Neural cell (in vitro differentiated cells): ENCODE measurements at places on chromosomes 1 and 21. TPM values are rescaled to one million over a fixed set of nuclear protein-coding genes. Genes with fewer than 3 reads are reported as not detected.

Gene HES2
- not detected in 2 replicates for polyA plus RNA-seq

Gene DEPDC1
- polyA plus RNA-seq = 0.84 and 2.4 TPM in 2 replicates

Gene CXADR
- 174 and 175 TPM in 2 replicates for polyA plus RNA-seq

Gene C1orf141
- polyA plus RNA-seq = not detected in 2 replicates

Gene TMOD4
- not detected in 2 replicates for polyA plus RNA-seq

Gene HEYL
- polyA plus RNA-seq = not detected in 2 replicates

Gene NUAK2
- polyA plus RNA-seq = 1.4 and 2.9 TPM in 2 replicates

Gene TMIGD3
- not detected in 2 replicates for polyA plus RNA-seq

Gene LCE1D
- polyA plus RNA-seq = not detected in 2 replicates

Gene AXDND1
- polyA plus RNA-seq = 1.1 and 1.6 TPM in 2 replicates

Gene CDK11B
- polyA plus RNA-seq = 9.6 and 13.7 TPM in 2 replicates

Gene BATF3
- polyA plus RNA-seq = 0.82 and 3.0 TPM in 2 replicates

Gene MARK1
- 38.6 and 39.3 TPM in 2 replicates for polyA plus RNA-seq

Gene PDC
- polyA plus RNA-seq = not detected in 2 replicates

Gene GSTM5
- polyA plus RNA-seq = not detected in 2 replicates

Gene CFAP74
- 0.22 TPM in 1 of 2 replicates, not detected in the other for polyA plus RNA-seq

Gene ANGPTL7
- polyA plus RNA-seq = 0.12 TPM in 1 of 2 replicates, not detected in the other

Gene CRYBG2
- polyA plus RNA-seq = 0.18 and 2.5 TPM in 2 replicates

Gene AGT
- not detected in 2 replicates for polyA plus RNA-seq

Gene S100A16
- polyA plus RNA-seq = not detected in 2 replicates

Gene S100A8
- not detected in 2 replicates for polyA plus RNA-seq

Gene MXRA8
- 0.92 and 1.7 TPM in 2 replicates for polyA plus RNA-seq

Gene IGFN1
- not detected in 2 replicates for polyA plus RNA-seq

Gene LEFTY1
- polyA plus RNA-seq = 2.7 and 4.1 TPM in 2 replicates

Gene C1QA
- polyA plus RNA-seq = not detected in 2 replicates

Gene CFHR1
- polyA plus RNA-seq = not detected in 2 replicates

Gene GBP4
- not detected in 2 replicates for polyA plus RNA-seq

Gene ACTL8
- polyA plus RNA-seq = not detected in 2 replicates

Gene SPRR1A
- not detected in 2 replicates for polyA plus RNA-seq

Gene LRRC8B
- polyA plus RNA-seq = 13.0 and 15.9 TPM in 2 replicates

Gene CD2
- polyA plus RNA-seq = not detected in 2 replicates

Gene CCDC28B
- 176 and 186 TPM in 2 replicates for polyA plus RNA-seq

Gene CD1B
- not detected in 2 replicates for polyA plus RNA-seq

Gene SLC6A9
- 1.3 and 1.6 TPM in 2 replicates for polyA plus RNA-seq

Gene WDR47
- 65.7 and 76.3 TPM in 2 replicates for polyA plus RNA-seq

Gene MIXL1
- polyA plus RNA-seq = not detected in 2 replicates

Gene LCE1B
- polyA plus RNA-seq = not detected in 2 replicates

Gene CLCNKB
- polyA plus RNA-seq = not detected in 2 replicates

Gene TLCD4
- polyA plus RNA-seq = 1.1 and 1.6 TPM in 2 replicates

Gene OR10Z1
- not detected in 2 replicates for polyA plus RNA-seq

Gene IQCC
- polyA plus RNA-seq = 5.6 and 7.5 TPM in 2 replicates

Gene CHD5
- polyA plus RNA-seq = 22.0 and 33.7 TPM in 2 replicates

Gene NBPF6
- not detected in 2 replicates for polyA plus RNA-seq

Gene ADAMTS1
- polyA plus RNA-seq = 0.84 and 2.7 TPM in 2 replicates
